ENCODE measurements at places on chromosomes 11 and 22. TPM values are rescaled to one million over a fixed set of nuclear protein-coding genes. Genes with fewer than 3 reads are reported as not detected.
A peak's percentile ranks its signal among the peaks of the same experiment; 100 is the strongest.

DNA sequence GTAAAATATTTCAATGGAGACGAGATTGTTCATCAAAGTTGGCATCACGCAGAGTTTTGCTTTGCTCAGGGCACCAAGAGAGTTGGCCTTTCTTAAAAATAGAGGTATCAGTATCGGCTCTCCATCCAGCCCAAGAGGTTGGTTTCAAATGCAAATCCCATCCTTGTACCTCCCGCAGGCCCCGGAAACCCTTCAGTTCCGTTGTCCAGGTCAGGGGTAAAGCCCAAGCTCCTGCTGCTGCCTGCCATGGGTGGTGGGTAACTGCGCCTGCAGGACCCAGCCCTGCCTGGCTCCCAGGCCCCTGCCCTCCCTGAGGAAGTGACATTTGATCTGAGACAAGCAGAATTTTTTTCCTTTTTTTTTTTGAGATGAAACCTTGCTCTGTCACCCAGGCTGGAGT, 49.3 kb upstream of the RTL6 start:
- no peak overlapping the region for H3K27ac ChIP-seq
- no peak for DNase-seq
- no peaks in the 10 kb centered on the region for H3K36me3 ChIP-seq
- peaks cover 8% of the 10 kb centered on the region for H3K4me1 ChIP-seq
- H3K4me3 ChIP-seq: no peak overlapping the region

DNA sequence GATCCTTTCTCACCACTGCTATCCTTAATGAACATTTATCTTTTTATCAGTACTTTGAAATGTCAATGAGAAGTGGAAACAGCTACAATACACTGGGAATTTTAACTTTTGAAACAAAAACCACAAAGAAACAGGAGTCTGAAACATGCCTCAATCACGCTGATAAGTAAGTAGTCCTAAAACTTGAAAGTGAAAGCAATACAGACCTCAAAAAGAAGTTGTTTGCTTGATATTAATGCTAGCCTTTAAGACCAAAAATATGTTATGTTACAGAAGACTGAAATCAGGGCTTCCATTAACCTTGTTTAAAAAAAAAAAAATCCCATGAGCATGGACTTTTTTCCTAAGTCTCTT, 21.3 kb downstream of the PHF21A start:
- peak overlapping the region; percentile 74 for H3K27ac ChIP-seq
- no peak for DNase-seq
- H3K4me3 ChIP-seq: peak overlapping the region; percentile 53
- no peaks in the 10 kb centered on the region for H3K36me3 ChIP-seq
- H3K4me1 ChIP-seq: peaks cover 6% of the 10 kb centered on the region
- H3K27me3 ChIP-seq: no peaks in the 10 kb centered on the region

DNA sequence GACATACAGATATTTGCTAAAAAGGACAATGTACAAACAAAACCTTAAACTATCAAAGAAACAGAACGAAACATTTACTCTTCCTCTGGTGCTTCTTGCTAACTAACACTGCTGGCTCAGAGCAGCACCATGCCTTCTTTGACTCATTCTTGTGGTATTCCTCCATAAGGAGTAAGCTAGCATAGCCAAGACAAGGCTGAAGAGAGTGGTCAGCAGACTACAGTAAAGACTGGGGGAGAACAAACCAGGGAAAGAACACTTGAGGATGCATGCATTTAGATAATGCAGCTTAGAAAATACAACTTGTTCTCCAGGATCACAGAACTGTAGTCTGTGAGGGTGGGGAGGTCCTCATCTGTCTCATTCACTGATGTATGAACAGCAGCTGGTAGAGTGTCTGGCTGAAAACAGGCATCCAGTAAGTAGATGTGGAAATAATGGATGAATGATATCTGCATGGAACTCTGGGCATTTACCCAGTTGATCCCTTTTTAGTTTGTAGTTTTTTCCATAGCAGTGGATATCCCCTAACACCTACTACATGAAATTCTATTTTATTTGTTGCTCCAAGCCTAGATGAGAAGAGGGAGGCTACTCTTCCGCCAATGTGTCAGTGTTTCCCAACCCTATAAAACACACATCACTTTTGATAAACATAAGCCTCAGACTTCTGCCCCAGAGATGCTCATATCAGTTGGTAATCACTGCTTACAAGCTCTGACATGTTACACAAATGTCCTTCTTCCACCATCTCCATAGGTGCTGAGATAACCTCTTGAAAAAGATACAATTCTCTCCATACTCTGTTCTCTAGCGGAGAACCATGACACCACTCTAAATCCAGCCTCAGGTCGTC, 7.3 kb downstream of the SNX19 start:
- H3K36me3 ChIP-seq: peaks cover 3% of the 10 kb centered on the region
- H3K4me1 ChIP-seq: no peaks in the 10 kb centered on the region
- no peak for DNase-seq
- H3K4me3 ChIP-seq: no peak overlapping the region
- no peak overlapping the region for H3K27ac ChIP-seq

GRCh38 chr11:57277845-57278720, 41.0 kb upstream of the APLNR start:
- no peak overlapping the region for H3K4me3 ChIP-seq
- no peak overlapping the region for H3K27ac ChIP-seq
- H3K27me3 ChIP-seq: no peaks in the 10 kb centered on the region
- H3K36me3 ChIP-seq: no peaks in the 10 kb centered on the region
- no peak for DNase-seq

P2RX6 gene
- total RNA-seq: not detected

OR52H1 gene
- 0.19 TPM for total RNA-seq

C22orf31 gene
- total RNA-seq: not detected

CCDC87 gene
- 0.08 TPM for total RNA-seq

Measured in GM12878 (cell line).